ENCODE measurements at places on chromosomes 2 and 18. TPM values are rescaled to one million over a fixed set of nuclear protein-coding genes. Genes with fewer than 3 reads are reported as not detected.

Gene CIB4
- not detected for total RNA-seq

Gene CCDC148
- total RNA-seq, result not detected

Gene SLC4A5
- 0.05 TPM for total RNA-seq

Gene GAL3ST2
- not detected for total RNA-seq

Gene HOXD11
- 0.10 TPM for total RNA-seq

Gene SERPINB8
- 23.3 TPM for total RNA-seq

Gene PLGLB2
- not detected for total RNA-seq

Gene SMAD7
- total RNA-seq, result 10.4 TPM
